ENCODE measurements at places on chromosomes 6 and 20.

GRCh38 chr6:111687652-111688051 is 82.0 kb upstream of the TRAF3IP2 start:
- no peaks in the 10 kb centered on the region for H3K36me3 ChIP-seq
- DNase-seq: no peak
- no peaks in the 10 kb centered on the region for H3K4me1 ChIP-seq
- no peak overlapping the region for H3K4me3 ChIP-seq

- no peak overlapping the region for H3K4me3 ChIP-seq
- H3K27ac ChIP-seq: no peak overlapping the region
- DNase-seq: no peak
- H3K36me3 ChIP-seq: no peaks in the 10 kb centered on the region
- H3K4me1 ChIP-seq: no peaks in the 10 kb centered on the region
- H3K27me3 ChIP-seq: no peaks in the 10 kb centered on the region
Observed at GRCh38 chr20:63346131-63347080, 14.7 kb downstream of the CHRNA4 start.

GRCh38 chr6:154632119-154632518 is 101.1 kb upstream of the SCAF8 start:
- no peaks in the 10 kb centered on the region for H3K36me3 ChIP-seq
- no peak for DNase-seq
- H3K27me3 ChIP-seq: no peaks in the 10 kb centered on the region
- H3K4me1 ChIP-seq: no peaks in the 10 kb centered on the region

DNA sequence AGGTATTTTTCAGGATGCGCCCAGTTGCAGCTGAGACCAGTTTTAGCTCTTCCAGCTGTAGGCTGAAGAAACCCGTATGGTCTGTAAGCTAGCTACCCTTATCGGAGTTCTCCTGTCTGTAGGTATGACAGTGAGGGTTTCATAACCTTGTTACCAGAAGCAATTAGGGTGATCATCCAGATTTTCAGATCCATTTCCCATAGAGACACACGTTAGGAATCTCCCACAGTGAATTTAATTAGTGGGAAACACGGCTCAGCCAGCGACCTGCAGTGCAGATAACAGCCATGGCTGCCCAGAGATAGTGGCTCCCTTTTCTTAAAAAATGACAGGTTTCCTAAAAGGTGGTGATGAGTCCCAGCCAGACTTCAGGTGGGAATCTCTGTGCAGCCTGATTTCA is 111.1 kb downstream of the BTBD3 start:
- no peaks in the 10 kb centered on the region for H3K4me1 ChIP-seq
- DNase-seq: no peak
- H3K4me3 ChIP-seq: no peak overlapping the region
- no peak overlapping the region for H3K27ac ChIP-seq
- H3K36me3 ChIP-seq: no peaks in the 10 kb centered on the region

DNA sequence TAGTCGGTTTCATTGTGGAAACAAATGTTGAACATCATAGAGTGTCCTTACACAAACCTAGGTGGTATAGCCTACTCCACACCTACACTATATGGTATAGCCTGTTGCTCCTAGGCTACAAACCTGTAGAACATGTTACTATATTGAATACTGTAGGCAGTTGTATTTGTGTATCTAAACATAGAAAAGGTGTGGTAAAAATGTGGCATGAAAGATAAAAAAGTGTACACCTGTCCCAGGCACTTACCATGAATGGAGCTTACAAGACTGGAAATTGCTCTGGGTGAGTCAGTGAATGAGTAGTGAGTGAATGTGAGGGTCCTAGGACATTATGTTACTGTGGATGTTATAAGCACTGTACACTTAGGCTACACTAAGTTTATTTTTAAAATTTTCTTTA is 103.0 kb downstream of the ZFAND3 start:
- H3K4me3 ChIP-seq: no peak overlapping the region
- no peak overlapping the region for H3K27ac ChIP-seq
- no peaks in the 10 kb centered on the region for H3K4me1 ChIP-seq
- DNase-seq: no peak
- no peaks in the 10 kb centered on the region for H3K27me3 ChIP-seq

GRCh38 chr6:15522856-15523529 is 139.8 kb downstream of the DTNBP1 start:
- H3K36me3 ChIP-seq: peaks cover 30% of the 10 kb centered on the region
- no peak for DNase-seq

- no peaks in the 10 kb centered on the region for H3K4me1 ChIP-seq
- H3K27ac ChIP-seq: no peak overlapping the region
- DNase-seq: no peak
- H3K36me3 ChIP-seq: no peaks in the 10 kb centered on the region
- H3K4me3 ChIP-seq: no peak overlapping the region
Observed at GRCh38 chr6:150293423-150294173, 75.2 kb upstream of the IYD start.
